ENCODE measurements at places on chromosomes 2 and 18.

GRCh38 chr2:228828397-228828796 is 442.7 kb downstream of the PID1 start:
- DNase-seq = no peak

DNA sequence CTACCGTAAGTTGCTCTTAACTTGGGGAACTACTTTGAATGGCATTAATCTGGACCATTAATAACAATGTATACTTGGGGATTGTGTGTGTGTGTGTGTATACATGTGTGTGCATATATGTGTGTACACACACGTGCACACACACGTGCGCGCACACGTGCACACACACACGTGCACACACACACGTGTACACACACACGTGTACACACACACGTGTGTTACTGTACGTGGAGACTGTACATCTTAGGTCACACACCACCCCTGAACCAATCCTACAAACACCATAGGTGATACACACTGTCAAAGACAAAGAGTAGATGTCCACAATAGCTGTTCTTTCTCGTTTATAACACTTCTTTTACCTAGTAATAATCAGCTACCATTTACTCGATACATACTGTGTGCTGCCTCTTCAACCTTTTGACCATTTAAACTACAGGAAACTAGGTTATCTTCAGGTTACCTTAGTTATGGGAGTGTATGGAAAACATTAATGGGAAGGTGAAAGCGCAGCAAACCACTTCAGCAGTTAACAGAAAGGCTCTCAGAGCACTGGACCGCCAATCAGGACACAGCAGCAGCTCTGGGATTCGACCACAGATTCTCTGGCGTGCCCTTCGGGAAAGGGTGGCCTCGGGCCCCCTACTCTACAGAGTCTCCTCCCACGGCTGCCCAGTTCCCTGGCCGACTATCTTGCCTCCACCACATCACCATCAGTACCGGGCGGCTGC is 894 bp upstream of the GCC2 start:
- DNase-seq = no peak

- no peak for DNase-seq
Observed at GRCh38 chr18:48862678-48863270, 88.0 kb downstream of the SMAD7 start.

DNA sequence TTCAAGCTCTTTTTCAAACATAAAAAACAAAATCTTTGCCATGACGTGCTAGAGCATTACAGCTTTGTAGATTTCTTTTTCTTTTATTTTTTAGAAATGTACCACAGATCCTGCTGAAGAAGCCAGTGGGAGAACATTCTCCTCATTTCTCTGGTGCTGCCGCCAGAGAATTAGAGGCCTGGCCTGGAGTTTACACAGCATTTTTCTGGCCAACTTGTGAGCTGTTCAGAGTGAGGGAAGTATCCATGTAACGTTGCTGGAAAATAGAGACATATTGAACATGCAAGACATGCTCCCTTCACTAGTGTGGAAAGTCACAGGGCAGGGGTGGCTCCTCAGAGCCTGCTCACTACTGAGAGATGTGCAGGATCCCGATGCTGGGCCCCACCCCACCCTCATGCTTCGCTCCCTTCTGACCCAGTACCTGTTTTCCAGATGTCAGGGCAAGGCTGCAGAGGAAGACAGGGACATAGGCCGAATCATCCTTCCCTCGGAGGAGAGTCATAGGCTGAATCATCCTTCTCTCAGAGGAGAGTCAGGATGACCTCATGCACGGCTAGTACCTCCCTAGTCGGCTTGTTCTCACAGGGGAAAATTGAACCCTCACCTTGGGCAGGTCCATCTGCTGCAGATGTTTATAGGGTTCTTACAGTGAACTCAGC is 298.5 kb downstream of the INSIG2 start:
- no peak for DNase-seq

DNA sequence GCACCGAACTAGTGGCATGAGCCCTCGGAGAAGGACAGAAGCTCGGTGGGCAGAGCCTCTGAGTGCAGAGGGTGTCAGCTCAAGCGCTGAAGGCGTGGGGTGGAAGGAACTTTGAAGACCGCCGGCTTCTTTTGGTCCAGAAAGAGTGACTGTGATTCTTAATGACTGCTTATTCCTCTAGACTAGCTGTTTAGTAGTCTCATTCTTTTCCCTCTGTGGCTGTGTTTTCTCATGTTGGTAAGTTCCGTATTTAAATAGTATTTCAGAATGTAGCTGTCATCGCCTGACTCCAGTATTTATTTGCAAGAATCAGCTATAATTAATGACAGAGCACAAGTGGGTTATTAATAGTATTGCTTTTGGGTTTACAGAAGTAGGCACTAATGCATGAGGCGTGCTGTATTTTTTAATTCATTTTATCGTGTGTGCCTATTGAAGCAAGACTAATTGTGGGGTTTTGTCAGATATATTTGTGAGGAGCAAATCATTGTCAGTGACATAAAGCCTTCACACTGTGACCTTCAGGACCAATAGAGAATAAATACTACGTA is 80.8 kb upstream of the NFATC1 start:
- no peak for DNase-seq

- no peak for DNase-seq
Observed at GRCh38 chr2:85449214-85449588, 30.7 kb downstream of the SH2D6 start.

GRCh38 chr2:38155-38554 is 8.2 kb downstream of the FAM110C start:
- no peak for DNase-seq

- DNase-seq = no peak
Observed at GRCh38 chr18:8515142-8515865, 93.9 kb upstream of the RAB12 start.

GRCh38 chr2:233519787-233520611 is 46.6 kb downstream of the USP40 start:
- no peak for DNase-seq
